ENCODE measurements at places on chromosomes 13 and 19.

- DNase-seq: peak; percentile 44
These were observed 767 bp upstream of the GADD45B start for GRCh38 chr19:2475018-2475701.

DNA sequence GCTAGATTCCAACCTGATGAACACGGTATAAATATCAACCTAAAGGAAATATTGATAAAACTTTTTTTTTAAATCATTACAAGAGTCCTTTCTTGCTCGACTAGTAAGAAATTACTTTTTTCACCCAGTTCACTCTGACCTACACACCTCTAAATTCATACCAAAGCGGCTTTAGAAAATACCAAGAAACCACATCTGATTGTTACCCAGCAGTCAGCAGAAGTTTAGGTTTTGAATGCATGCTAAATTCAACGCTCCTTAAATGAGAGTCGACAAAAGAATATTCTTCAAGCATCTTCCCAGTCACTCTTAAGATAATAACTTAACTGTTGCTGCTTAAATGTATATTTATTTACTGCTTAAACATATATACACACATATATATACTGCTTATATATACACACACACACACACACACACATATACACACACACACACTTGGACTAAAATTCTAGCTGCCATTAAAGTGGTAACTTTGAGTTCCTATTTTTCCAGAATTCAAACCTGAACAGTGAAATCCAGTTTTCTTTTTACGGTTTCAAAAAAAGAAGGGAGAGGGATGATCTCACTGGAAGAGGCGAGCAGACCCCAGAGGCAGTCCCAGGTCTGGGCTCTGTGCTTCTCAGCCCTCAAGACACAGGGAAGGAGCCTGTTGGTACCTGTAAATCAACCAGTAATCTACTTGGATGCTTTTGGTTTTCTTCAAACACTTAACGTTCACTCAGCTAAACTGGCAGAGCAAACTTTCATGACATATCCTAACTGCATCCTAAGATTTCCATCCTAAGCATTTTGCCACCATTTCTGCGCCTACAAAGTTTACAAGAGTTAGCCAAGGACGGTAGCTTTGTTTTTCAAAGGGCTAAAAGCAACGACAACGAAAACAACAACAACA is 1.7 kb downstream of the STK24 start:
- no peak for DNase-seq

GRCh38 chr19:756236-756635 is 5.3 kb downstream of the MISP start:
- DNase-seq: peak; percentile 79

DNA sequence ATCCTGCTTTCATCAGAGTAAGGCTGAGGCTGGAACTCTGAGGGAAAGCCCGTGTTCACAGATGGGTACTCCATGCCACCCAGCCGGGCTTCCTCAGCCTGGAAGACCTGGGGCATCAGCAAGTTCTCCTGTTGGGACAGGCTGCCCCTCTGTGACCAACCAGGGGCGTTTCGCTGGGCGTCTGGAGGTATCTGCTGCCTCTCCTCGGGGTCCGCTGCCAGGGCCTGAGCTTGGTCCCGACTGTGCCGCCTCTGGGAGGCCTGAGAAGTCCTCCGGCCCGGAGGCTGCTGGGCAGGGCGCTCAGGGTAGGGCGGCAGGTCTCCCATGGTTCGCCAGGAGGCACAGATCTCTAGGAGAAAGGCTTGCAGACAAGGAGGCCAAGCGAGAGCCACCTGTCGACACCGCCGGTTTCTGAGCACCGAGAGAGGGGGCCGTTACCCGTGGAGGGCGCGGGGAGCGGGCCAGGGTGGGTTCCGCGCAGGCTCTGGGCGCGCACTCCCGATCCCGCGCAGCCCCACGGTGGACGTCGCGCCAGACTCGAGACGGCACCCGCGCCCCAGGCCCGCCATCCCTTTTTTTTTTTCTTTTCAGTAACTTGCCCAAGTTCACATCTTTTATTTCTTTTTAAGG is at the start of gene RSPH6A:
TSS of gene RSPH6A (minus strand) at position 458 of the 630 bp plus-strand sequence. CDS start at position 326, 132 bp downstream.
- no peak for DNase-seq

- DNase-seq: peak; percentile 88
These were observed 4.7 kb downstream of the DNMT1 start for GRCh38 chr19:10190026-10190425.

- peak; percentile 72 for DNase-seq
These were observed 270.4 kb downstream of the ENOX1 start for GRCh38 chr13:43516401-43516833.

DNA sequence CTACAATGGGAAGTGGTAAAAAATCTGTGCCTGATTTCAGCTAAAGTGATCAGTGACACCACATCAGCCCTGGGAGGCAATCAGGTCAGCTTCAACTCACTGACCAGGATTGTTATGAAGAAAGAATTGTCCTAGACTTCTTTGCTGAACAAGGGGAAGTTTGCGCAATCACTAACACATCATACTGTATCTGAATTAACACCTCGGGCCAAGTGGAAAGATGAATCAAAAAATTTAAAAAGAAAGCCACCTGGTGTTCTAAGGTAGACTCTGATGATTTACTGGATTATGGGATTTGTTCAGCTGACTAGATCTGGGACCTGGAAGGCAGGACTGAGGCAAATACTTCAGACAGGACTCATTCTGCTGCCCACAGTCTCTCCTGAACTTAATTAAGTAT is 161.8 kb downstream of the DIAPH3 start:
- DNase-seq: no peak

DNA sequence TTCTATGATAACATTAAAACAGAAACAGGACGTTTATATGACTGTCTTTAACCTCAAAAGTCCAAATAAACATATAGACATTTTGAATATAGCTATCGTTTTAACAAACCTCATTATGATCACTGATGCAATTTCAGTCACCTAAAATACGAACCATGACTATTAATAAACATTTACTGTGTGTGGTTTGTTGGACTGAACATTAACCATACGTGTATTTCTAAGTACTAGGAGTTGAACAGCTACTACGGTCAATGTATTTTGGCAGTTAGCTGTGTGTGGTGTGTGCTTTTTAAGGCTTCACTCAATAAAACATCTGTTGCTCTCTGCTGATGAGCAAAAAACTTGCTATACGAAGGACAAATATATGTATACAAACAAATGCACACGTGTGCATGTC is 281.4 kb downstream of the ABCC4 start:
- no peak for DNase-seq

DNA sequence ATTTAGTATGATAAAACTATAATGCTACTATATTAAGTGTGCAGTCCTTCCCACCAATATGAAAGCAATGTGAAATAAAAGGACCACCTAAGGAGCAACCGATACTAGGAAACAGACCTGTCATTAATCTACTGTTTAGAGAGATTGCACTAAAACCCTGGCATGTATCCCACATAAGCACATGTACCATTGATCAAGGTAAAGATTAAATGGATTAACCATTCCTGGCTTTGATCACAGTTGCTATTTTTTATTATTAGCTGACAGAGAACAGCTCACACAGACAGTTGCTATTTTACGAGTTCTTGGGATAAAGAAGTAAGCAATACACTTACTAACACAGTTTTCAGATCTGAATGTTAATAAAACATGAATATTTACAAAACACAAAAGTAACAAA is 57.7 kb upstream of the ZDHHC20 start:
- DNase-seq: no peak

DNA sequence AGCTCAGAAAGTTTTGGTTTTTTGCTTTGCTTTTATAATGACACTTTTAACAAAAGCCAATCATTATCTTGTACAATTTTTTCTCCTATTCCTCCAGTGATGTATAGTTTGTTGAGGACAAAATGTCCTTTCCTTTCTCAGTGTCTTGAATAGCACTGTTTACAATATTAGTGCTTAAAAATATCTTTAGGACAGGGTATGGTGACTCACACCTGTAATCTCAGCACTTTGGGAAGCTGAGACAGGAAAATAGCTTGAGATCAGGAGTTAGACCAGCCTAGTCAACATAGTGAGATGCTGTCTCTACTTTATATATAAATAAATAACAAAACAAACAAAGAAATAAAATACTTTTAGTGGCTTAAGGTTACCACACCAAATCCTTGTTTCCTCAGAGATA is 41.9 kb downstream of the SPRY2 start:
- no peak for DNase-seq

DNA sequence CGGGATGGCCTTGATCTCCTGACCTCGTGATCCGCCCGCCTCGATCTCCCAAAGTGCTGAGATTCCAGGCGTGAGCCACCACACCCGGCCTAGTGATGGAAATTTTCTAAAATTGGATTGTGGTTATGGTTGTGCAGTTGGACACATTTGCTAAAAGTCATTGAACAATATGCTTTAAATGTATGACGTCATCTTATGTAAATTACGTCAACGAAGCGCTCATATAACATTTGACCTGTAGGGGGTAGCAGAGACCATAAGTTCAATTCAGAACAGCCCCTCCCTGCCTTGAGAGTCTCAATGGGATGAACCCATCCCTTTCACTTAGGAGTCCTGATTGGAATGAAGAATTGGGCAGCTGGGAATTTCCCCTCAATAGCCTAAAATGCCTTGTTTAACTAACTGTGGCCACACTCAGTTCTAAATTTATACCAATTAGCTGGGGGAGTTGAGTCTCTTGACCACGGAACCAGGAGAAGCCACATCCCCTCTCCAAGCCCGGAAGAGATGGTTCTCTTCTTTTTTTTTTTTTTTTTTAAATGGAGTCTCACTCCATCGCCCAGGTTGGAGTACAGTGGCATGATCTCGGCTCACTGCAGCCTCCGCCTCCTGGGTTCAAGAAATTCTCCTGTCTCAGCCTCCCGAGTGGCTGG is 15.2 kb upstream of the TLE6 start:
- DNase-seq: peak; percentile 72

DNA sequence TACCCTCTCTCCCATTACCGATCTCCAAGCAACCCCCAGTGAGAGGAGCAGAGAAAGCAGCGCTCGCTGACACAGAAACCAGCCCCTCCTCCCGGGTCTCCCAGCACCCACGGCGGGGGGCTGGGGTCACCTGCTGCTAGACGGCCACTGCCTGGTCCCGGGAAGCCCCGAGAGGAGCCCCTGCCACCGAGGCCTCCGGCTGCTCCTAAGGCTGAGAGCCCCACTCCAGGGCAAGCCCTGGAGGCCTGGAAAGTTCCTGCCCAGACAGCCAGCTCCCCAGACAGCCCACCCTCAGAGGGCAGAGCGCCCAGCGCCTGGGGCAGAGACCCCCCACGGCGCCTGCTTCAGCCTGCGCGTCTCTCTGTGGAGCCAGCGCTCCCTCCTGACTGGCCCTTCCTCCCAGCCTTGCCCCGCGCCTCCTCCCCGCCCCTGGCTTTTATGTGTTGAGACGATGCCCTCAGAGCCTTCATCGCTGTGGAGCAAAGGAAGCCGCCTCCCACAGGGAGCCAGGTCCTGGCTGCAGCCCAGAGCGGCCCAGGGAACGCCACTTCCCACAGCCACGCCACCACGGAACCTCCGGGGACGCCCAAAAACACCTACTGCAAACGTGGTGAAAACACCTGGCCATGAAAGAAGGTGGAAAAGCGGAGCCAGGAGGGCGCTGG is 51.1 kb downstream of the MLLT1 start:
- DNase-seq: no peak

DNA sequence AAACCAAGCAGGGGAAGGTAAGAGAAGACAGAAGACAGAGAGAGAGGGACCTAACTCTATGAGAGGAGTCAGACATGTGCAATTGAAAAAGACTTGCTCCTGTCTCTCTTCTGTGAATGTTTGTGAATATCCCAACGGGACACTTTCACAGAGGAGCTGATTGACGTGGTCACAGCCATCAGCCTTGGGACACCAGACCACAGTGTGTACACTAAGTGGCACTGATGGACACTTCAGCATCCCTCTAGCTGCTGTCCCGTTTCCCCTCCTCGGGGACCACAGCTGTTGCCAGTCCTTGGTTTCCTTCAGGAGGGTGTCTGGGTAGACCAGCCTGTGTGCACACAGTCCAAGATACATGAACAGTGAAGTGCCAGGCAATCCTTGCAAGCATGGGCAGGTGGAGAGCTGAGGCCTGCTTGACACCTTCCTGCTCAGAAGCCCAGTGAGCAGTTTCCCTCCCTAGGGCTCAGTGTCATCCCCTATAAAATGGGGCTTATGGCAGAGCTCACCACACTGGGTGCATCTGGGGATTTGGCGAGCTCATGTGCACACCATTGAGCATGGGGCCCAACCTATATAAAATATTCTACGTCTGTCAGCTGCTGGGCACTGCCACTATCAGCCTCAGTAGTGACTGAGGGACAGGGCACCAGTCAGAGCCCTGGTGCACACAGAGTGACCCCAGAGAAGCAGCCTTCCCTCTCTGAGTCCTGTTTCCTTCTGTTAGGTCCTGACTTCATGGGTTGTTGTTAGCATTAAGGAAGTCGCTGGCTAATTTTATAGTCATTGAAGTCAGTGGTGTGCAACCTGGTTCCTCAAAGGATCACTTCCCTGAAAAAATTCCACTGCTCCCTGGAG is 4.3 kb upstream of the USF2 start:
- DNase-seq: peak; percentile 56

DNA sequence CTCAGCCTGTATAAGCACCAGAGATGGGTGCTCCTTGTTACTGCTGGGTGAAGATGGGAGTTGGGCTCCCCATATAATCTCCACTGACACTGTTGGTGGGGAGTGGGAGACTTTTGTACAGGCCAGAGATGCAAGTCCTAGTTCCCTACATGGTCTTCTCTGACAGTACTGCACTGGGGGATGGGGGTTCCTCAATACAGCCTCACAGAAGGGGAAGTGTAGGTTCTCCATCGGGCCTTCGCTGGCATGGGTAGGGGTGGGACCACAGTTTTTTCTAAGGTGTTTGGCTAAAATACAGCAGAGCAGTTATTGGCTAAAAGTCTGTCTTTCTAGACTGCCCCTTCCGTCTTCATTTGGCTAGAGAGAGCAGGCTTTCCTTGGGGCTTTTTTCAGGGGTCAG is 167.2 kb upstream of the SERP2 start:
- DNase-seq: peak; percentile 35

GRCh38 chr19:11639245-11639601 is 41.9 kb downstream of the ZNF627 start:
- DNase-seq: no peak

GRCh38 chr19:35889370-35890112 is 10.8 kb downstream of the NFKBID start:
- no peak for DNase-seq

GRCh38 chr13:31649766-31650165 is 89.6 kb upstream of the RXFP2 start:
- no peak for DNase-seq
